ENCODE measurements at places on chromosomes 7 and 10. TPM values are rescaled to one million over a fixed set of nuclear protein-coding genes. Genes with fewer than 3 reads are reported as not detected.

GNAT3 gene
- not detected for total RNA-seq

EPO gene
- total RNA-seq, result not detected

ITIH5 gene
- total RNA-seq, result 49.3 TPM

PRLHR gene
- not detected for total RNA-seq

DEPP1 gene
- 97.3 TPM for total RNA-seq

GIMAP1 gene
- under 0.01 TPM for total RNA-seq

HOXA1 gene
- 0.50 TPM for total RNA-seq

ZNF467 gene
- 1.0 TPM for total RNA-seq

TNS3 gene
- 52.6 TPM for total RNA-seq

URGCP gene
- total RNA-seq, result 27.7 TPM

PTPN20 gene
- total RNA-seq, result 0.33 TPM

CAMK2B gene
- 0.26 TPM for total RNA-seq

SPDYE9 gene
- total RNA-seq, result not detected

POLR1F gene
- total RNA-seq, result 16.9 TPM

YAE1 gene
- 36.3 TPM for total RNA-seq

ZNRF2 gene
- 7.9 TPM for total RNA-seq

EVX1 gene
- total RNA-seq, result not detected

PKD2L1 gene
- not detected for total RNA-seq

WIPF3 gene
- total RNA-seq, result 0.33 TPM

DPP6 gene
- not detected for total RNA-seq

PTN gene
- 13.9 TPM for total RNA-seq

HTR5A gene
- total RNA-seq, result not detected

REEP3 gene
- 67.5 TPM for total RNA-seq

GNG11 gene
- 27.2 TPM for total RNA-seq

CNPY1 gene
- total RNA-seq, result not detected

PDGFA gene
- 10.8 TPM for total RNA-seq

IQUB gene
- total RNA-seq, result 0.83 TPM

ETV1 gene
- total RNA-seq, result 26.4 TPM

PTPRN2 gene
- 0.77 TPM for total RNA-seq

SPDYE5 gene
- not detected for total RNA-seq

LIPM gene
- total RNA-seq, result not detected

CLCN1 gene
- total RNA-seq, result under 0.01 TPM

GRM3 gene
- not detected for total RNA-seq

AEBP1 gene
- total RNA-seq, result 133 TPM

KCNMA1 gene
- 103 TPM for total RNA-seq

ZFAND4 gene
- 9.6 TPM for total RNA-seq

FXYD4 gene
- not detected for total RNA-seq

TACC2 gene
- total RNA-seq, result 7.6 TPM

KCNIP2 gene
- total RNA-seq, result 0.77 TPM

CD36 gene
- 41.0 TPM for total RNA-seq

AMZ1 gene
- 0.33 TPM for total RNA-seq

AGBL3 gene
- total RNA-seq, result 1.3 TPM

HOGA1 gene
- 1.5 TPM for total RNA-seq

TAS2R41 gene
- not detected for total RNA-seq

MMD2 gene
- not detected for total RNA-seq

TMEM273 gene
- not detected for total RNA-seq

NUTM2E gene
- under 0.01 TPM for total RNA-seq

CYP3A7 gene
- 37.8 TPM for total RNA-seq

OGDHL gene
- total RNA-seq, result under 0.01 TPM

CASP2 gene
- total RNA-seq, result 8.5 TPM

CYP2C19 gene
- not detected for total RNA-seq

Data from fibroblast of lung (primary cell).